Central memory CD4-positive, alpha-beta T cell (primary cell): ENCODE measurements at places on chromosomes 7 and 10.

DNA sequence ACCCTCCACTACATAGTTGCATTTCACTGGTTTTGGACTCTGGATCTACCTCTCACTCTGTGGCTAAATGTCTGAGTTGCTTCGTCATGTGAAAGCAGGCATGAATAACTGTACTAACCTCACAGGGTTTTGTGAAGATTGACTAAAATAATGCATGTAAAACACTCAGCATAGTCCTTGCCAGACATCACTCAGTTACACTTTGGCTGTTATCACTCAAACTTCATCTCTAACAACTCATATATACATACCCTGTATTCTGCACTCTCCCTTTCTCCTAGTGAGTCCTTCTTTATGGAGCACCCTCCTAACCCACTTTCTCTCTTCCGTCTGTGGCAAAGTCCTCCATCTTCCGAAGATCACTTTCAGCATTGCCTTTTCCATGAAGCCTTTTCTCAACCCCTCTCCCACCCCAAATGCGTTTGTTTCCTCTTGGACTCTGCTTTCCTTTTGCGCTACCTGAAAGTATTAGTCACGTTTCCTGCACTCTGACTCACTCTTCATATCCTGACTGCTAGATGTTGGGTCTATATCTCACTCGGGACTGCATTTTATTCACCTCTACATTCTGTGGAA is 72.6 kb downstream of the OSBPL3 start:
- DNase-seq = peak; percentile 24

- no peak for DNase-seq
Observed at GRCh38 chr7:47040795-47041347, 541.0 kb downstream of the TNS3 start.

DNA sequence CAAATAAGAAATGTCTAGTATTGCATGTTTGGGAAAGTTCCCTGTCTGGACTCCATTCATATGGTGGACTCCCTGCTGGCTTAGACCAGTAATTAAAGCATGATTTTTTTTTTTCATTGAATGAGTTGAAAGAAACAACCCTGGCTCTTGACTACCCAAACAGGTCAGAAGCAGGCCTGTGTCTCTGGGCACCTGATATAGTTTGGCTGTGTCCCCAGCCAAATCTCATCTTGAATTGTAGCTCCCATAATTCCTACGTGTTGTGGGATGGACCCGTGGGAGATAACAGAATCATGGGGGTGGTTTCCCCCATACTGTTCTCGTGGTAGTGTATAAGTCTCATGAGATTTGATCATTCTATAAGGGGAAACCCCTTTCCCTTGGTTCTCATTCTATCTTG is 206.2 kb downstream of the TMEM178B start:
- no peak for DNase-seq

- no peak for DNase-seq
Observed at GRCh38 chr7:27243340-27244163, 950 bp downstream of the EVX1 start.

- no peak for DNase-seq
Observed at GRCh38 chr7:467393-467828, 52.2 kb downstream of the PDGFA start.

DNA sequence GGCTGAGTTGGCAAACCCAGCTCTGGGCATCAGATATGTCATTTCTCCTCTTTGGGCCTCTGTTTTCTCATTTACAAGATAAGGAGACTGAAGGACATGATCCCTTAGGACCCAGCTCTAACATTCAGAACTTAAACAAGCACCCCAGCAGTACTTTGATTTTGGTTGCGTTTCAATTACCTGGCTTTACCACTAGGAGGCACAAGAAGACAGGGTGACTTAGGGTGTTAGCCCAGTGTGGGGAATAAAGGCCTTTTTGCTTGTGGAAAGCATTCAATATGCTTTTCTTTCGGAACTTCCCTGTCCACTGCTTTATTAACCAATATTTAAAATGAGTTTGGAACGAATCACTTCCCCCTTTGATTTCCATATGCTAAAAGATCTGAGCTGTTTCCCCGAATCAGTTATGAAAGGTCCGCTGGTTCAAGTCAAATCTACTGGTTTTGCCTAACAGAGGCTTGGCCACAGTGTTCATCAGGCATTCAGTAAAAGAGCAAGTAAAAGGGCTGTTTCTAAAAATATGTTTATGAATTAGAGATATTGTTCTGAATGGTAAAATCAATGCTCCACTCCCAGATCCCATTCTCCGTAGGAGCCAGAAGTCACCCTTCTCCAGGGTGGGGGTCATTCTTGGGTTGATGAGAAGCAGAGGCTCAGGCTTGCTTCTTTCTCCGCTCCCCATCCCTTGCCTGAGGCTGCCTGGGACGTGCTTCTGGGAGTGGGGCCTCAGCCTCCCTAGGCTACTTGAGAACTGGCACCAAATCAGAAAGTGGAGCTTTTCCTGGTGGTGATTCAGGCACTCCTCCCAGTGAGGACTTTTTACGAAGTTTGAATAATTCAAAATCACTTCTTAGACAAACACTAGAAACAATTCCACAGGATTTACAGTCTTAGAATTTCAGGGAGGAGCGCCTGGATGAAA is 105.5 kb downstream of the MYOF start:
- peak; percentile 68 for DNase-seq

- no peak for DNase-seq
Observed at GRCh38 chr7:132412435-132412834, 163.8 kb downstream of the PLXNA4 start.
